ENCODE measurements at places on chromosomes 7 and 10.
A peak's percentile ranks its signal among the peaks of the same experiment; 100 is the strongest.

- DNase-seq = peak; percentile 72
Measured at GRCh38 chr7:34108165-34108564, 202.8 kb downstream of the BMPER start.

GRCh38 chr10:113788604-113789083, 37.2 kb downstream of the PLEKHS1 start:
- peak; percentile 95 for DNase-seq

DNA sequence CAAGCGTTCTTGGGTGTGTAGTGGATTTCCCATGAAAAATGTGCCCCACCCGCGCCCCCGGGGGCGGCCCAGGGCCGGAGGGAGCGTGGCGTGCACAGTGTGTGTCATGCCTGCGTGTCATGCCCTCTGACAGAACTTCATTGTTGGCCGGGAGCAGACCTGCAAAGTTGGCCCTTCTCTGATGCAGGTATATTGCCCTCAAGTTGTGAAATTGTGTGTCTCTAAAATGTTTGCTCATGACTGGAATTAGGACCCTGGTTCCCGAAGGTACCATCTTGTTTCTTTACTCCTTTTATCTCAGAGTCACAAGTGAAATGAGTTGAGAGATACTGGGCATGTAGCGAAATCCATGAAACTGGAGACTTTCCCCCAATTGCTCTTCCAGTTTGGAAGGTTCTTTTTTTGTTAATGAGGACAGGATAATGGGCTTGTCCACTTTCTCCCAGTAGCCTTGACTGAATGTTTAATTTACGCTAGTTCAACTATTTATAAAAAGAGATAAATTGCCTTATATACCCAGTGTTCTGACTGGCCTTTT, 26.2 kb downstream of the ADK start:
- DNase-seq = no peak

GRCh38 chr10:12602521-12602920, 253.2 kb downstream of the CAMK1D start:
- DNase-seq = no peak

- no peak for DNase-seq
Measured at GRCh38 chr7:111919164-111919563, 287.0 kb downstream of the DOCK4 start.

- no peak for DNase-seq
Measured at GRCh38 chr10:103947799-103948516, 19.0 kb upstream of the SLK start.

- no peak for DNase-seq
Measured at GRCh38 chr7:417973-418601, 101.6 kb downstream of the PDGFA start.

DNA sequence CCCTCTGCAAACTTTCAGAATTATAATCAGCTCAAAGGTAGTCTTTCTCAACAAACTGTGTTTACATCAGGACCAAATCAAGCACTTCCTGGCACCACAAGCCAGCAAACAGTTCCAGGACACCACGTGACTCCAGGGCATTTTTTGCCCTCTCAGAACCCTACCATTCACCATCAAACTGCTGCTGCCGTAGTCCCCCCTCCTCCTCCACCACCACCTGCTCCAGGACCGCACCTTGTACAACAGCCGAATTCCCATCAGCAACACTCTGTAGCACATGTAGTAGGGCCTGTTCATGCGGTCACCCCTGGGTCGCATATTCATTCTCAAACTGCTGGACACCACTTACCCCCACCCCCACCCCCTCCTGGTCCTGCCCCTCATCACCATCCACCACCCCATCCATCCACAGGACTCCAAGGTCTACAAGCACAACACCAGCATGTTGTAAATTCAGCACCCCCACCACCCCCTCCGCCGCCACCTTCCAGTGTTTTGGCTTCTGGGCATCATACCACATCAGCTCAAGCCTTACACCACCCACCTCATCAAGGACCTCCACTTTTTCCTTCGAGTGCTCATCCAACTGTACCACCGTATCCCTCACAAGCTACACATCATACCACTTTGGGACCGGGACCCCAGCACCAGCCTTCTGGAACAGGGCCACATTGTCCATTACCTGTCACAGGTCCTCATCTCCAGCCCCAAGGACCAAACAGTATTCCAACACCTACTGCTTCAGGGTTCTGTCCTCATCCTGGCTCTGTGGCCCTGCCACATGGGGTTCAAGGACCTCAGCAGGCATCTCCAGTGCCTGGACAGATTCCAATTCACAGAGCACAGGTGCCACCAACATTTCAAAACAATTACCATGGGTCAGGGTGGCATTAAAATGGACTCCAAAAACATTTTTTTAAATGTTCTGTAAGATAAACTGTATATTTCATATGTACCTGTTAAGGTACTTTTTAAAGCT, 98.7 kb downstream of the KMT2E start:
- no peak for DNase-seq

GRCh38 chr10:86267286-86268195, 99.1 kb downstream of the GRID1 start:
- DNase-seq = no peak

GRCh38 chr10:48252354-48252650, 22.2 kb downstream of the FRMPD2 start:
- no peak for DNase-seq

GRCh38 chr10:69492091-69492745, 41.0 kb downstream of the TSPAN15 start:
- DNase-seq = no peak

DNA sequence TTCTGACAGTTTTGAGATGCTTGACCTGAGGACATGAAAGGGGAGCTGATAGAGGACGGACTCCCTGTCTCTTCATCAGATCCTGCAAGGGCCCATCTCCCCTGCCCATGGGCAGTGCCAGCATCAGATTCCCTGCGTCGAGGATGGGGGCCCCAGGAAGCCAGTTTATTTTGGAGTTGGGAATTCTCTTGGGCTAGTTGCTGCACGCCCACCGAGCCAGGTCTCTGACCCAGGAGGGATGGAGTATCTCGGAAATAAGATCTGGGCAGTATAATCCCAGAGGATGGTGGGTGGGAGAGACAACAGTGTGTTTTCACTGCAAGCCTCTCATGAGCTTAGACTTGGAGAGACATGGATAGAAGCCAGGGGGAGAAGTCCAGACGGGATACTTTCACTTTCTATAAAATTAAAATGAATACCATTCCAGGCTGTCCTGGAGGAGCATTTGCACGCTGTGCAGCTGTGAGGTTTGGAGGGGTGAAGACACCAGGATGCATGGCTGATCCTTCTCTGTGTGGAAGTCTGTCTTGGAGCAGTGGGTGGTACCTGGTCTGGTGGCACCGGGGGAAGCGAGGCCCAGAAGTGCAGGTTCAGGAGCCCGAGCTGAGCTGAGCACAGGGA, 25.8 kb downstream of the DOCK1 start:
- DNase-seq = no peak

Measured in astrocyte (in vitro differentiated cells and primary cell).